ENCODE measurements at places on chromosomes 3 and 15.

DNA sequence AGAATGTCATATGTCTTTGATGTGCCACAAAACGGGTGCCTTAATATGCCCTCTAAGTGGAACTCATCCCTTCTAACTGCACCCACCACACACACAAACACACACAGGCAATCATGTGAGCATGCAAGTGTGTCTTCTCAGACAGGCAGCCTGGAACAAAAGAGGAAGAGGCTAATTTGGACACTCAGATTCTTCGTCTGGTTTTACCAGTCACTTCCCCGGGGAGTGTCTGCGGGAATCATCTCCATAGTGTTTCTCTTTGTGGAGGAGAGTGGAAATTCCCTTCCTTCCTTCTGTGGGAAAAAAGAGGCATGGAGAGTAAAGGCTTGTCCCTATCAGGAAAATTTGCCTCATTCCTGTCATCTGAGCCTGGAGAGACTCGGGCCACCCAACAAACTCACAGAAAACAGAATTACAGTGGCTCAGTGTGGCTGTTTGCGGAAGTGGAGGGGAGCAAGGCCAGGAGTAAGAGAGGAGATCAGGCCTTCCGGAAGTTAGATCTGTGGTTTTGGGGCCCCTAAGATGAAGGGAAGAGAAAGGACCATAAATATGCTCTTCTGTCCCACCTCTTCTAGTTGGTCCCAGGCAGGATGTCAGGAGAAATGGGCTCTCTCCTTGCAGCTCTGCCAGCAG is 212.6 kb upstream of the SEMA6D start:
- DNase-seq, result no peak

GRCh38 chr3:8490079-8490552 is 11.5 kb upstream of the LMCD1 start:
- peak; percentile 92 for DNase-seq

GRCh38 chr3:40130721-40131120 is 178.8 kb upstream of the EIF1B start:
- no peak for DNase-seq

- no peak for DNase-seq
Observed at GRCh38 chr15:64009798-64010261, 36.5 kb downstream of the DAPK2 start.

Measured in non-pigmented ciliary epithelial cell (primary cell).